ENCODE measurements at places on chromosomes 11 and 22.

- no peak for DNase-seq
Observed at GRCh38 chr22:18023509-18024275, 669 bp downstream of the MICAL3 start.

GRCh38 chr11:90661233-90661632 lies 438.4 kb upstream of the CHORDC1 start:
- no peak for DNase-seq

DNA sequence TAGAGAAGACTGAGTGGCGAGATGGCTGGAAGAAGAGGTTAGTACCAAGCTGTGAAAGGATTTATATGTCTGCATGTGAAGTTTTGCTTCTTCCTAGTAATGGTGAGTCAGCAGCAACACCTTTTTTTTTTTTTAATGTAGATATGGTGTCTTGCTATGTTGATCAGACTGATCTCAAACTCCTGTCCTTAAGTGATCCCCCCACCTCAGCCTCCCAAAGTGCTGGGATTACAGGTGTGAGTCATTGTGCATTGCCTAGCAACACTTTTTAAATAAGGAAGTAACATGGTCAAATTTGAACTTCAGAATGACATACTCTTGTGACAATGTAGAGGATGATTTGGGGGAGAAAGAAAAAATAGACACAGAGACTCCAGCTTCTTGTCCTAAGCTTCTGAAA lies 6.5 kb upstream of the CSTPP1 start:
- no peak for DNase-seq

GRCh38 chr11:32154275-32154674 lies 63.4 kb downstream of the RCN1 start:
- no peak for DNase-seq

- no peak for DNase-seq
Observed at GRCh38 chr22:45552580-45553350, 50.1 kb downstream of the FBLN1 start.

GRCh38 chr11:116852261-116853031 lies 15.0 kb upstream of the APOA1 start:
- no peak for DNase-seq

GRCh38 chr11:71432761-71433647 lies 15.2 kb downstream of the DHCR7 start:
- DNase-seq = no peak

GRCh38 chr11:47488674-47489394 lies 39.9 kb upstream of the RAPSN start:
- no peak for DNase-seq

DNA sequence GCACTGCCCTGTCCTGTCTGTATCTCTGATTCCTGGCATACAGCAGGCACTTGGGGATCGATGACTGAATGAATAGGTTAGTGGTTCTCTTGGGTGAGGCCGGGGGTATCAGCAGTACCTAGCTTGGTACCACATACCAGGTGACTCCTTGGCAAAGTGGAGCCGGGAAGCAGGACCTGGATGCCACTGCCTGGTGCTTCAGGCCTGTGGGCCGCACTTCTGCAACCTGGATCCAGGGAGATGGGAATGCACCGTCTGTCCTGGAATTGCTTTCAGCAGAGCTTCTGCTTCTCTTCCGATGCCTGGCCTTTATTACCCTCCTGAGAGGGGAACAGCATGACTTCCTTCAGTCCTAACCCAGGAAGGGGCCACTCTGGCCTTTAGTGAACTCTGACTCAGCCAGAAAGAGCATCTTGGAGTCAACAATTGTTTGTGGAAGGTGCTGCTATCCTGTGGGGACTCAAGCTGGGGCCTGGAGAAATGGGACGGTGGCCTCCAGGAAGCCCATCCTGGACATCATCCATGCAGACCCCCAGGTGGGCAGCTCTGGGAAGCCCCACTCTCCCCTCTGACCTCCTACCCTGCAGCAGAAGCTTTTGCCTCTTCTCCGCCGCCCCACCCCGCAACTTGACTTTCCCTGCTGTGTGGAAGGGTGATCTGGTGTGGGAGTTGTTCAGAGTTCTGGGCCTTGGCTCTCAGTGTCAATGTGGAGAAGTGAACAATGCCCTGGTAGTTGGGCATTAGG lies 5.1 kb downstream of the CD82 start:
- no peak for DNase-seq

GRCh38 chr11:24683583-24683982 lies 186.7 kb downstream of the LUZP2 start:
- no peak for DNase-seq

GRCh38 chr11:130088919-130089673 lies 19.4 kb downstream of the APLP2 start:
- no peak for DNase-seq

DNA sequence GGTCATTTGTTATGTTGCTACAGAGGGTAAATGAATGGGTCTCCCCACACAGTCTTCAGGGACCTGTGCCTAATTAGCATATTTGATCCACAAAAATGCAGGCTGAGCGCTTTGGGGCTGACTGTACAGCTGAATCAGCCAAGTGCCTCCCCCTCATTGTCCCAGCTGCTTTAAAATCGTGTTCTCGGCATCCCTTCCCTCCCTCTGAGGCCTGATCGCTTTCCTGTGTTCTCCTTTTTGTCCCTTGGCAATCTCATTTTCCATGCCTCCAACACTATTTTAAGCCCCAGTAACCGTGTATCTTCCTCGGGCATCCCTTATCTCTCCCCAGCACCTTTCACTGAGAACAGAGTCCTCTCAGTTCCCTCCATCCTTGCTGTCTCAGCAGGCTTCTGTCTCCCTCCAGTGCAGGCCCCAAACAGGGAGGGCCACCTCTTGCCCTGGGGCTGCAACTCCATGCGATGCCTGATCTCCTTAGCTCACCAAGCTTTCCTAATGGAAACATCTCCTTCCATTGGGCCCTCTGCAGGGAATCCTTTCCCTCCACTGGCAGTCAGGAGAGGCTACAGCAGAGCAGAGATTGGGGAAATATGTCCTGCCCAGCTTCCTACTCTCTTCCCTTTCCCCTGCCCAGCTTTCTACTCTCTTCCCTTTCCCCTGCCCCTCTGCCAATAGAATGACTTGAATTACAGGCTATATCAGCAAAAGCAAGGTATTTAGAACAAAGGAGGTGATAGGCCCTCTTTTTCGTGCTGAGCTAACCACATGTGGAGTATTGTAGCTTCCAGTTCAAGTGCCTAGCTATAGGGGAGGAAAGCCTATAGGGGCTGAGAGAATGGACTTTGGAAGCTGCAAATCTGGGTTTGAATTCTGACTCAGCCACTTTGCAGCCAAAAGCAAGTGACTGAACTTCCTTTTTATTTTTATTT lies 13.8 kb downstream of the UQCR10 start:
- no peak for DNase-seq

GRCh38 chr11:5684036-5684645 lies 733 bp downstream of the TRIM5 start:
- DNase-seq = no peak

DNA sequence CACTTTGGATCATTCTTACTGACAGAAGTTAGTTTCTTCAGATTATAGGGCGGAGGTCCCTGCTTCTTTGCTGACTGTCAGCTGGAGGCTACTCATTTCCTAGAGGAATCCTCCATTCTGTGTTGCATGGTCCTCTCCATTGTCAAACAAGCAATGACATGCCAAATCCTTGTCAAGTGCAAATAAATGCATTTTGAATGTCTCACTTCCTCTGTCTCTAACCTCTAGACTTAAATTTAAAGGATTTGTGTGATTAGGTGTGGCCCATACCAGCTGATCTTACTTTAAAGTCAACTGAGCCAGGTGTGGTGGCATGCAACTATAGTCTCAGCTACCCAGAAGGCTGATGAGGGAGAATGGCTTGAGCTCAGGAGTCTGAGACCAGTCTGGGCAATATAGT lies 458.4 kb upstream of the CCDC179 start:
- no peak for DNase-seq

DNA sequence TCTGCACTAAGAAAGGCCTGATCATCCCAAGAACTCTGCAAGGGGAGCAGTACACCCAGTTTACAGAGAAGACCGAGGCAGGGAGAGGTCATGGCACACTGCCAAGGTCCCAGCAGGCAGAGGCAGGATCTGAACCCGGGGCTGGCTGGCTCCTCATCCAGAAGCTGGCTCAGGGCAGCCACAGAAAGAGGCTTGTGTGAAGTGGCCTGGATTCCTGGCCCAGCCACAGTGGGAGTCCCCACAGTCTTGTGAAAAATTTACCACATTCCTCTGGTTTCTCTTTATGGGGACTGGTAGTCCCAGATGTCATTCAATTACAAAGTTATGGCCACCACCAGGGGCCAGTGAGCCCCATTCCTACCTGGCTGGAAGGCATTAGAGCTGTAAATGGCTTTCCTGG lies 440.5 kb downstream of the MIAT start:
- no peak for DNase-seq

- no peak for DNase-seq
Observed at GRCh38 chr11:76169473-76169896, 36.8 kb downstream of the WNT11 start.

GRCh38 chr11:6233984-6234386 lies 451 bp downstream of the FHIP1B start:
- DNase-seq = no peak

DNA sequence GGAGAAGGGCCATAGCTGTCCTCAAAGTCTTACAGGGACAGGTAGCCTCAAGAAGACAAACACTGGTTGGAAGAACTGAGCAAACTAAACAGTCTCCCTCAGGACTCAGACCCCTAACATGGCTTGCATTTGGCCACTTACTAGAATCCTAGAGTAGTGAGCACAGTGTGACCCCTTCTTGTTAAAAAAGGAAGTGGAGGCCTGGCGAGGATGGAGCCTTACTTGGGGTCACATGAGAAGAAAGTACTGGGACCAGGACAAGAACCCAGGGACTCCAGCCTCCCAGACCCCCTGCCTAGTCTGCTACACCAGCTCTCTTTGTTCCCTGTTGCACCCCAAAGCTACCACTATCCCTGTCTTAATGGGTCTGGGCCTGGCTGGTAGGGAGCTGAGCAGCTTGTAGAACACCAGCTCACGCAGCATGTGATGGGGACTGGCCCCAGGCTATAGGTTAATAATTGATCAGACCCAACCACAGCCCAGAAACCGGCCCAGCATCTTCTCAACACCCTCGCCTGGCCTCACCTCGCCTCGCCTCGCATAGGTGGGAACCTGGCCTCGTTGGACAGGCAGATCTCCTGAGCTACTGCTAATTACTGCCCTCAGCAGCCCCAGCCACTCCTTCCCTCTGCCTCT lies 17.6 kb downstream of the DGAT2 start:
- DNase-seq = no peak

- DNase-seq = no peak
Observed at GRCh38 chr11:65646958-65647701, 9.2 kb downstream of the SIPA1 start.

GRCh38 chr11:70650075-70650909 lies 252.0 kb downstream of the CTTN start:
- DNase-seq = no peak

DNA sequence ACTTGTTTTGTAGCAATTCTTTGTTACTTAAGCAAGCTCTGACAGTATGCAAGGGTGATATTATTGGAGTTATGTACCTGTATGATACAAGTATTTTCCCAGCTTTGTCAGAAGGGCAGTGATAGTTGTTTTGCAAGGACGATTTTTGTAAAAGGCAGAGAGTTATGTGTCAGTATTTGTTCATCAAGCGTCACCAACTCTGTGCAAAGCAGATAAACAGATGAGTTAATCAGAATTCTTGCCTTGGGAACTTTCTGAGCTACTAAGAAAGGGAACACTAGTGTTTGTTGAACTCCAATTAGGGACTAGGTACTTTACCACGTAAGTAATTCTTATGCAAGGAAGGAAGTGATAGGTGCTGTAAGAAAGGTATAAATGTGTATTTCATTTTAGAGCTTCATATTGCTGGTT lies 1.4 kb downstream of the USP47 start:
- no peak for DNase-seq

DNA sequence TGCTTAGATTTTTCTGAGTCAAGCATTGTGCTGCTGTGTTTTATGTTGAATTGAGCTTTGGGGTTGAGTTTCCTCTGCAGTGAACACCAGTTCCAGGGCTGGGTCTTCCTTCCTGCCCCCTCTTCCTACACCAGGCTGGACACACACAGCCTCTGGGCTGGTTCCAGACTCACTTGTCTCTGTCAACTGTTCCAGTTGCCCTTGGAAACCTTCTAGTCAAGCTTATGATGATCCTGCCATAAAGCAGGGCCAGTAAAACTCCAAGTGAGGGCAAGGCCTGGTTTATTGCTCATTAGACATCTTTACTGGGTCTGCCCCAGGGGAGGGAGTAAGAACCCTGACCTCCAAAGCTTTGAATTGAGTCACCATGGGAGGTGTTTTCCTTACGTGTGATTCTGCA lies 61.1 kb downstream of the KIAA1671 start:
- no peak for DNase-seq

- no peak for DNase-seq
Observed at GRCh38 chr11:1918436-1919315, 827 bp upstream of the TNNT3 start.

DNA sequence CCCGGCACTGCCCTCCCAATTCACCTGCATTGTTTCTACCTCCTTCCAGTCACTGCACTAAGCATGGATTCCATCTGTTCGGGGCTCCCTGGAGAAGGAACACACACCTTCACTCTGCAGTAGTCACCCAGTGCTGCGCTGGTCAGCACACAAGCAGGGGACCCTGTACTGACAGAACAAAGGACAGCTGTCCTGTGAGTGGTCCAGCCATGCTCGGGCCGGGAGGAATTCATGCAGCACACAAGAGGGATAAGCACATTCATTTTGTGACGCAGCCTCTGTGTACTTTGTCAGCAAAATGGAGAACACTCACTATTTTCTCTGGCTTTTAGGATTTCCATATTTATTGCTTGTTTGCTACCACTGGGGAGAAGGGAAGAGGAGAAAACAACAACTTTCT lies 167.3 kb downstream of the NTM start:
- no peak for DNase-seq

DNA sequence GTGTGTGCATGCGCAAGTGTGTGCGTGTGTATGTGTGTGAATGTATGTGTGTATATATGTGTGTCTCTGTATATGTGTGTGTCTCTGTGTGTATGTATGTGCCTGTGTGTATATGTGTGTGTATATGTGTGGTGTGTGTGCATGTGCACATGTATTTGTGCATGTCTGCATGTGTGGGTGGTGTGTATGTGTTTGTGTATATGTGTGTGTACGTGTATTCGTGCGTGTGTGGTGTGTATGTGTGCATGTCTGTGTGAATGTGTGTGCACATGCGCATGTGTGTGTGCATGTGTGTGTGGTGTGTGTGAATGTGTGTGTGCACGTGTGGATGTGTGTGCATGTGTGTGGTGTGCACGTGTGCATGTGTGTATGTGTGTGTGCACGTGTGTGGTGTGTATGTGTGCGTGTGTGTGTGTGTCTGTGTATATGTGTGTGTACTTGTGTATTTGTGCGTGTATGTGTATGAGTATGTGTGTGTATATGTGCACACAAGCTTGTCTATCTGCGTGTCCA lies 71.4 kb downstream of the SCN3B start:
- no peak for DNase-seq

GRCh38 chr11:46114378-46114777 lies 6.9 kb downstream of the PHF21A start:
- no peak for DNase-seq

GRCh38 chr11:10349806-10350205 lies 44.9 kb downstream of the ADM start:
- no peak for DNase-seq

GRCh38 chr22:34993548-34993947 lies 72.4 kb upstream of the ISX start:
- no peak for DNase-seq
